ENCODE measurements at places on chromosomes 16 and 17.

- no peak for DNase-seq
Measured at GRCh38 chr17:68185820-68186219, 62.0 kb upstream of the AMZ2 start.

DNA sequence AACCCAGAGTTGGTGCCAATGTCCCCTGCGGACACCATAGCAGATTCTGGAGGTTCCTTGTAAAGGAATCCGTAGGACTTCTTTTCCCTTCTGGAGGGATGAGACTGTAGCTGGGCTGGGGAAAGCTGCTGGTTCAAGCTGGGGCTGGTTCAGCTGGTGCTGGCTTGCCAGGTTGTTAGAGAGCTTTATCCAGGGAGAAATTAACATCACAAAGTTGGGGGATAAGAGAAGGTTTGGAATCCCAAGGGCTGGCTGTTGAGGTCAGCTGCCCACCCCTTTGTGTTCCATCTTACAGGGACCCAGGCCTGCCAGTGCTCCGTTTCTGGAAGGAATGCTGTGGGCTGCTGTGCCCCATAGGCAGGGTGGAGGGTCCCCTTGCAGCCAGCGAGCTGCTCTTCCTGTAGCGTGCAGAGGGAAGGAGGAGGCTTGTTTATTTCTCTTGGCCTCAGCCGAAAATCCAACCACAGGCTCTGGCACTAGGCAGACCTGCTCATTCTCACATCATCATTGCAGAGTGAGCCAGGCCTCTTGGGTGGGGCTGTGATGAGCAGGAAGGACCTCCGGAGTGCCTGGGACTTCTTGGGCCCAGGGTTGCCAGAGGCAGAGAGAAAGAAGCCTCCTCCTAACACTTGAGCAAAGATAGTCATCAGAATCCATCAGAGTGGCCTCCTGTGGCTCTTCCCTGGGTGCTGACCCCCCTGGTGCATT is 251.1 kb downstream of the SEC14L1 start:
- DNase-seq, result peak; percentile 80

GRCh38 chr16:24825696-24826095 is 20.1 kb upstream of the SLC5A11 start:
- no peak for DNase-seq

GRCh38 chr17:76915840-76916510 is 47.8 kb downstream of the MGAT5B start:
- DNase-seq, result no peak

DNA sequence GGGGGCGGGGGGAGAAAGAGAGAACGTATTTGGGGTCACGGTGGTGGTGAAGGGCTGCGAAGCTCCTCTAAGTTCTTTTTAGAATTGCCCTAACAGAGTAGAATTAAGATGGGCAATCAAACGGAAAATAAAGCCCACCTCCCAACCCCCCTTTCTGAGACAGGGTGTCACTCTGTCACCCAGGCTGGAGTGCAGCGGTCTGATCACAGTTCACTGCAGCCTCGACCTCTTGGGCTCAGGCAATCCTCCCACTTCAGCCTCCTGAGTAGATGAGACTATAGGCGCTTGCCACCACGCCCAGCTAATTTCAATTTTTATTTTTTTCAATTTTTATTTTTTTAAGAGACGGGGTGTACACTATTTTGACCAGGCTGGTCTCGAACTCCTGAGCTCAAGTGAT is 710 bp upstream of the CAVIN1 start:
- no peak for DNase-seq

- no peak for DNase-seq
Measured at GRCh38 chr16:27721531-27722181, 171.7 kb downstream of the KATNIP start.

- DNase-seq, result no peak
Measured at GRCh38 chr17:17938388-17939107, 33.7 kb downstream of the TOM1L2 start.

DNA sequence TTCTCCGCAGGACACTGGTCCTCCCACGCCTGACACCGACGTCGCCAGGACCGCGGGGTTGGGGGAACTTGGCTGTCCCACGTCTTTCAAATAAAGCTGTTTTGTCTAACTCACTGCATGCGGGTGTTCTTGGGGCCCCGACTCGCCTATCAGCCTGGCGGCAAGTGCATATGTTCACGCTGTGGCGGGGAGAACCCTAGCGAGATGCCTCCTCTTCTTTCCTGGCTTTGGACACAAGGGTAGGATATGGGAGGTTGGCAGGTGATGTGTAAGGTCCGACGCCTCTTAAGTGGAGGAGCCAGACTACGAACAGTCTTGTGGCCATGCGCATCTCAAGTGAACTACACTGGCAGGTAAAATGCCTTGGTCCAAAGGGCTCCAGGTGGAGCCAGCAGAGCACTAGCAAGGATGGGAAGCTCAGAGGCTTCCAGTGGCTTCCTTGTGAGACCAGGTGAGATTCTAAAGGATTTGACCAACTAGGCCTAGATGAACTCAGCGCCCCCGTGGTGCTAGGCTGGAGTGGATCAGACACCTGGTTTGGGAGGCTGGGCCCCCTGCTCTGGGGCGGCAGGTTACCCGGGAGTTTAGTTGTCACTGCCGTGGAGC is 873 bp upstream of the RPS2 start:
- no peak for DNase-seq

DNA sequence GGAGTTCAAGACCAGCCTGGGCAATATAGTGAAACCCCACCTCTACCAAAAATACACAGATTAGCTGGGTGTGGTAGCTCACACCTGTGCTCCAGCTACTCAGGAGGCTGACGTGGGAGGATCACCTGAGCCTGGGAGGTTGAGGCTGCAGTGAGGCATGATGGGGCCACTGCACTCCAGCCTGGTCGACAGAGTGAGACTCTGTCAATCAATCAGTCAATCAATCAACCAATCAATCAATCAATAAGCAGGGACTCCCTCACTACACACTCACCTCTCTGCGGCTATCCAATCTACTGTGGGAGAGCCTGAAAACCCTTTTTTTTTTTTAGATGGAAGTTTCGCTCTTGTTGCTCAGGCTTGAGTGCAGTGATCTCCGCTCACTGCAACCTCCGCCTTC is 31.6 kb downstream of the CPSF4L start:
- DNase-seq, result no peak

Data from CD4-positive, alpha-beta T cell treated with Interleukin-6 for 4 hours (primary cell).